ENCODE measurements at places on chromosomes 4 and X.

DNA sequence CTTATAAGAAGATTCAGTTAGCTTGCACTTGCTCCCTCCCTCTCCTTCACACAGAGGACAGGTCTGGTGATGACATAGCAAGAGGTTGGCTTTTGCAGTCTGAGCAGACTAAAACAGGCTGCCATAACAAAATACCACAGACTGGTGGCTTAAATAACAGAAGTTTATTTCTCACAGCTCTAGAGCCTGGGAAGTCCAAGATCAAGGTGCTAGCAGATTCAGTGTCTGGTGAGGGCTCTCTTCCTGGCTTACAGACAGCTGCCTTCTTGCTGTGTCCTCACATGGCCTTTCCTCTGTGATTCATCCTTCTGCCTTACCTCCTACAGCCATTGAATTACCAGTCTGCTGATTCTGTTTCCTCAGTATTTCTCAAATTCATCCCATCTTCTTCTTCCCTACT is 13.1 kb downstream of the RP2 start:
- no peak for DNase-seq

GRCh38 chr4:126627255-126627654 is 1005.5 kb upstream of the INTU start:
- no peak for DNase-seq

DNA sequence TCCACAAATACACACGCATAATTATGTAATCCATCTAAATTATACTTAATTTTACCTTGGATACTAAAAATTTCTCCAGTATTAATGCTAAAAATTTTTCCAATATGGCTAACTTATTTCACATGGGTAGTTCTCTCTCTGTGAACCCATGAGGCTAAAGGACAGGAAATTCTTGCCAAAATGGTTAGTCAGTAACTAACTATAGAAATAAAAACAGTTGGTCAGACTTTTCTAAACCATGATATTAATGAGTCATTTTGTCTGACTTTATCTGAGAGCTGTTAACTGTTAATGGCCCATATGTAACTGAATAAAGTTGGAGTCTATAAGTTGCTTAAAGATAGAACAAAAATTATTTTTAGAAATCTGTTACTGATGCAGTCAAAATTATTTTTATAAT is 549.4 kb downstream of the TLL1 start:
- no peak for DNase-seq

GRCh38 chr4:83362492-83363329 is 28.1 kb upstream of the HPSE start:
- DNase-seq = no peak

DNA sequence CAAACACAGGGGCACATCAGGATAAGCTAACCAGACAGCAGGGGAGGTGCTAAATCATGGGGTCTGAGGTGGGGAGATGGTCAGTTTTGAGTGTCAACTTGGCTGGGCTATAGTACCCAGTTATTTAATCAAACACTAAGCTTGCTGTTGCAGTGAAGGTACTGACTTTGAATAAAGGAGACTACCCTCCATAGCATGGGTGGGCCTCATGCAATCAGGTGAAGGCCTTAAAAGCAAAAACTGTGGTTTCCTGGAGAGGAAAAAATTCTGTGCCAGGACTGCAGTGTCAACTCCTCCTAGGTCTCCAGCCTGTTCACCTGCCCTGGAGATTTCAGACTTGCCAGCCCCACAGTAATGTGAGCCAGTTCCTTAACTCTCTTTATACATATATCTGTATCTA is 12.6 kb upstream of the HSFX2 start:
- no peak for DNase-seq

GRCh38 chrX:22128961-22129360 is 96.8 kb downstream of the PHEX start:
- DNase-seq = no peak

GRCh38 chrX:1883772-1884171 is 268.9 kb downstream of the ASMT start:
- no peak for DNase-seq

DNA sequence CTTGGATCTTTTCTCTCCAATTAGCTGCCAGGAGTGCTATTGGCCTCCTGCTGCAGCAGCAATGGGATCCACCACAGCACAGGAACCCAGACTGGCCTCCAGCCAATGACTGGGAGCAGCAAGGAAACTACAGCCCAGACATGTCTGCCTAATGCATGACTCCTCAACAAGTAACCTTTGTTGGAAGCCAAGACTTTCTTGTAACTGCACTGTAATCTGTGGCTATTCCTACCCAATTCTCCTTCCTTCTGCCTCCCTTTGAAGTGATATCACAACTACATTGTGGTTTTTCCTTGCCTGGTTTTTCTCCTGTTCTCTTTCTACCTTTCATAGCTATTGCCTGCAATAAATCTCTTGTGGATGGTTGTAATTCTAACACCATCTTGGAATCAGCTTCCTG is 39.8 kb downstream of the SNCA start:
- DNase-seq = no peak

Data from stimulated activated CD8-positive, alpha-beta memory T cell treated with anti-CD3 and anti-CD28 coated beads, Interleukin-15, amount 100 ng/mL, for 24 hours (primary cell).